T47D (cell line): ENCODE measurements at places on chromosomes 6 and 20.

GRCh38 chr6:44021589-44022295, 105.5 kb downstream of the MRPL14 start:
- DNase-seq: no peak

DNA sequence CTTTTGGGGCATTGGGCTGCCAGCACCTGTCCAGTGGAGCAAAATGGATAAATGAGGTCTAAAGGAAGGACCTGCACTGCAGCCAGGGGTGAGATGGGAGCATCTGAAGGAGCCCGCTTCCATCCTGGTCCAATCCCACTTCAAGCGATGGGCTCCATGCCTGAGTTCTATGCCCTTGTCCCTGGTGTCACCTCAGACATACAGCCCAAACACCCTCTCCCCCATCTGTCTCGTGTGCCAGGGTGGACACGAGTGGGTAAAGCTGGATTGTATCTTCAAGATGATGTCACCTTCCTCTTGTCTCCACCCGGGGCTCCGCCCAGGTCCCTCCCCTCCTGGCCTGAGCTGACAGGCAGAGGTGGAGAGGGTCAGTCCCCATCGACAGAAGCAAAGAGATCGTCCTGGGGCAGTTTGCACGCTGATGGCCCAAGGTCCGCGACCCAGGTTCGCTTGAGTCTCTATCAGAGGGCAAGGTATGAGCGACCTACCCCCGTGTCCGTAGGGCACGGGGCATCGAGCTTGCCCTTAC, 544 bp downstream of the SMIM29 start:
- no peak for DNase-seq

DNA sequence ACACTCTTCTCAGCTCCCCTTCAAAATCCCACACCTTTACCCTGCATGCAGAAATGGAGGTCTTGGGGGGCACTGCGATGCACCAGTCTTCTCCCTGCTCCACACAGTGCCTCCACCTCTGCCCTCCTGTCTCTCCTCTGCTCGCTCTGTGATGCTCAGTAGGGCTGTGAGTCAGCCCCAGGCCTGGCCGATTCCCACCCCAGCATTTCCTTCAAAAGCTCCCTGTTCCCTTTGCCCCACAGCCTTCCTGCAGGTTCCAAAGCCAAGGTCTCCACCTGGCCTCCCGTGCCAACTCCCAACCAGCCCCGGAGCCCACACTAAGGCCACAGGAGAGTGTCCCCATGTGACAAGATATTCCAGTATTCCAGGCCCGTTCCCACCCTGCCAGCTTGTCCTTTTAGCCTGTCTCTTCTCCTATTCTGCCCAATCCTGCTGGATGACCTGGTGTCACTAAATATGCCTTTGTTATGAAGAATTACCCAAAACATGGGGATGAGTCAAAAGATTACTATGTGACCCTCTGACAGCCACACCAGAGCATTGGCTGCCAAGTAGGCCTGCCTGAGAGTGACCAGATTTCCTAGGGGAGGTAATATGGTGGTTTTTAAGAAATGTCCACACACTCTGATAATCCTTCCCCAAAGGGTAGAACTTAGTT, 118.9 kb upstream of the NXT1 start:
- DNase-seq: no peak

GRCh38 chr20:47501116-47501481, 588 bp upstream of the NCOA3 start:
- DNase-seq: no peak

GRCh38 chr6:40312213-40313015, 274.8 kb downstream of the LRFN2 start:
- DNase-seq: no peak

- DNase-seq: no peak
Measured at GRCh38 chr20:6966721-6967120, 199.2 kb downstream of the BMP2 start.

DNA sequence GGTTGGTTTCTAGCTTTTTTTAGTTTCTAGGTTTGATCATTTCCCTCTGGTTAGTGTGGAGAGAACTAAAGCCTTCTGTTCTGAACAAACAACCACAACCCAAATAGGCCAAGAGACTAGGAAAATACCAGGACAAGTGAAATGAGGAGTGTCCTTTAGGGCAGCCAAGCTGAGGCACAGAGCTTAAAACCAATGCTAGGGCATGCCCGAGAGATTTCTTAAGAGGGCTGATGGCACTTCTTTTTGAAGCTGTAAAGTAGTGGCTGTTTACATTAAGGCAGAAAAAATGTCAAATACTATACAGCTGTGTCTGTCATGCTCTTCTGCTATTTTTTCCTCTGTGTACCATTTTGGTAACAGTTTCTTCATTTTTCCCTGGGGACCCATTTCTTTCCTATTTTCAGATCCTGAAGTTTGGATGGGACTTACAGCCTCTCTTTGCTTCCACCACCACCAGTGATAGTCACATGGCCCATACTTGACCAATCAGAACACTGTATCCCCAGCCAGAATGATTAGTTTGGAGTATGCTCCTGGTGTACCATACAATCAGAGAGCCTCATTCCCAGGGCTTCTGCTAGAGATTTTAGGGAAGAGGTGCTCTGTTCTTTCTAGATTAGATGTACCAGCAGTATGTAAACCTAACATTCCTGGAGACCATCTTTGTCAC, 154.4 kb downstream of the BMP2 start:
- no peak for DNase-seq

DNA sequence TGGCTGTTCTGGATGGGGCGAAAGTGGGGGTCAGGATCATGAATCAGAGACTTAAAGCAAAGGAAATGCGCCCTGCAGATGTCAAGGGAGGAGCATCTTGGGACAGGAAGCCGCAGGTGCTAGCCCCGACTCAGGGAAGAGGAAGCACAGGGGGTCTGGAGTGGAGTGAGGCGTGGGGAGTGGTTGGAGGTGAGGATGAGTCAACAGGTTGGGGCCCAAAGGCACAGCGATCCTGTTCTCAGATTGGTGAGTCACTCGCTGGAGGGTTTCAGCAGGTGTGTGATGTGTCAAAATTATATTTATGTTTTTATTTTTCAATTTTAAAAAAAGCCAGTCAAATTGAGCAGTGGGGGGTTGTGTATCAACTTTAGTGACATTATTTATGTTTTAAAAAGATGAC, 19.0 kb downstream of the PACSIN1 start:
- DNase-seq: no peak

- DNase-seq: no peak
Measured at GRCh38 chr20:54366669-54367344, 108.6 kb upstream of the DOK5 start.

- no peak for DNase-seq
Measured at GRCh38 chr6:46290421-46291274, 119.9 kb upstream of the ENPP5 start.

DNA sequence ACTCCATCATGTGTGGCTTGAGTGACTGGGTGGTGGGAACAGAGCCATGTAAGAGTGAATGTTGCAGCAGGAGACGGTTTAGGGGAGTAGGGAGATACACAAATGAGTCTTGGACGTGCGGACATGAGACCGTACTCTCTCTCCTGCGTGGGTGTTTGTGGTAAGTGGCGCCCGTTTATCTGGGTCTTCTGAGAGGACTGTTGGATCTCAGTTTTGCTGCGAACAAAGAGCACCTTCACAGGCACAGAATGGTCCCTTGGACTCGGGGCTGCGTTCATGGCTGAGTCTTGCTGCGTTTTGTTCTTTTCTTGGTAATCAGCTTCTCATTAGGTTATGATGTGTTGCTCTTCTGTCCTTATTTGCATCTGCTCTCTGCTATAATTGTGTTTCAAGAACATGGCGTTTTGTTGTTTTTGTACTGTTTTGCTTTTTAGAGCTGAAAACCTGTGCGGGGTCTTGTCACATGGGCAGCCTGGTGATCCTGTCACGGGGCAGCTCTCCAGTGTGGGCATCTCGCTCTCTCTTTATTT, 28.5 kb downstream of the STK35 start:
- DNase-seq: no peak

- DNase-seq: no peak
Measured at GRCh38 chr6:123042401-123042800, 46.4 kb downstream of the CLVS2 start.

DNA sequence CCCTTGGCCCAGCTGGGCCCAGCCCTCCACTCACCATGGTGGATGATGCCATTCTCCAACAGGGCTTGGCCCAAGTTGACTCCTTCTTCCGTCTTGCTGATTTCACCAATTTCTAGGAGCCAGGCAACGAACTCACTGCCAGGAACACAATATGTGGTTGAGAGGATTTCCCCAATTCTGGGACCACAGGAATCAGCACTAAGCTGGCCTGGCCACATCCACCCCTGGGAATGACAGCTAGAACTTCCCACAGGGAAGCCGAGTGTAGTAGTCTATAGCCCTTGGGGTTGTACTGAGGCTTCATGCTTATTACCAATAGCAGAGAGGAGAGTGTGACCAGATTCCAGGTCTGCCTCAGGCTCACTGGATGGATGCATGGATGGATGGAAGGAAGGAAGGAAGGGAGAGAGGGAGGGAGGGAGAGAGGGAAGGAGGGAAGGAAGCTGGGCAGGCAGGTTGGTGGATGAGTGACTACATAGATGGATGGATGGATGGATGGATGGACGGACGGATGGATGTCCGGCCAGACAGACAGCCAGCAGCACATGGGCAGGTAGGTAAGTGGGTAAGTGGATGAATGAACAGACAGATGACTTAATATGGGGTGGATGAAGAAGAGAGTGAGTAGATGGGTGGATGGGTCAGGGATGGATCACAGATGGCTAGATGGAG, 146.5 kb downstream of the PREX1 start:
- no peak for DNase-seq

DNA sequence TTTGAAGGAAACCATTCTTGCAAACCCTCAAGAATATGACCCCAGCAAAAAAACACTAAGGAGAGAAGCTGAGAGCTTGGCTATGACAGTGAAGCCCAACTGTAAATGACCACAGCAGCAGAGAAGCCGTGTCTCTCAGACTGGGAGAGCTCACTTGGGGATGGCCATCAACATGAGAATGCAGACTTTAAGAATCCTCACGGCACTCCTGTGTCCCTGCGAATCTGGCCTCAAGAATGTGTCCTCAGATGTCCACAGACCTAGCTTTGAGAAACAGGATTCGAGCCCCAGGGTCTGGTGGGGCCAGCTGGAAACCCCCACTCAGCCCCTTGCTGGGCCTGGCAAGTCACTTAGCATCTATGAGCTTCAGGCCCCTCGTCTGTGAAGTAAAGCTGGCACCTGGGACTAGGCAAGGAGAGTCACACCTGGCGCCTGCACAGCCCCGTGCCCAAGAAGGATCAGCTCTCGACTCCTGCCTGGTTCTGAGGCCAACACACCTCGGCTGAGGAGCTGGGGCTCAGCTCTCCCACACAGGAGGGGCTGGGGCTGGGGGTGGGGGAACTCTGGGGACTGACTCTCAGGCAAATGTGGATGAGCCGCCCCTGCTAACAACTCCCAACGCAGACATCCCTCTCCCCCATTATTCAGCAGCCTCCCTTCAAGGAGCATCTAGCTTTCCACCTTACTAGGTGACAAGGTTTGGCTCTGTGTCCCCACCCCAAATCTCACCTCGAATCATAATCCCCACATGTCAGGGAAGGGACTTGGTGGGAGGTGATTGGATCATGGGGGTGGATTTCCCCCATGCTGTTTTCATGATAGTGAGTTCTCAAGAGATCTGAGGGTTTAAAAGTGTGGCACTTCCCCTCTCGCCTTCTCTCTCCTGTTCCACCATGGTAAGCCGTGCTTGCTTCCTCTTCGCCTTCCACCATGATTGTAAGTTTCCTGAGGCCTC, 97.7 kb downstream of the GRM4 start:
- no peak for DNase-seq

- no peak for DNase-seq
Measured at GRCh38 chr6:16135066-16135465, 6.2 kb downstream of the MYLIP start.

DNA sequence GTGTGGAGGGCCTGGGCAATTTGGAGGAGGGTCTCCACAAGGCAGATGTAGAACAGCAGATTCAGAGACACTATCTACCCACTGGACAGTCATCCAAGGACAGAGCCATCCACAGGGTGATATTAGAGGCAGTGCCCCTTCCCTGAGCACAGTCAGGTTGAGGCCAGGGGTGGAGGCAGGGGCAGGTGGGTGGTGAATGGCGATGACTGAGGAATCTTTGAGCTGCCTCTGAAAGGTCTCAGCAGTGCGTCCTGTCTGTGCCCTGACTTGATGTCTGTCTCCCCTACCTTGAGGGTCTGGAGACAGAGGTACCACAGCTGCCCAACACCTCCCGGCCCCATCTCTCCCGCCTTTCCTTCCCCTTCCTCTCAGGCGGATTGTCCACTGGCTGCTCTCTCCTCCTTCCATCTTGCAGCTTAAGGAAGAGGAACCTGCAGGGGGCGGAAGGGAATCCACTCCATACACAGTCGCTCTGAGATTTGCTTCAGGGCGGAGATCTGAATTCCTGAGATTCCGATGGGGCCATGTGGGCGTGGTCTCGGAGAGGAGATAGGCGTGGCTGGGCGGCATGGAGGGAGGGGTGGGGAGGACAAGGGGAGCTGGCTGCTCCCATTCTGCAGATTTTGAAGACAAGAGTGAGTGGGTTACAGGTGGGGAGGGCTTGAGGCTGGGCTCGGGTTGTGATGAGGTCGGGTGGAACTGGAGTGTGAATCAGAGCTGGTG, 1.7 kb downstream of the MUCL3 start:
- DNase-seq: peak; percentile 96

- no peak for DNase-seq
Measured at GRCh38 chr6:36329798-36330291, 6.8 kb downstream of the BNIP5 start.

GRCh38 chr20:25042531-25043498, 15.1 kb downstream of the ACSS1 start:
- DNase-seq: no peak

- no peak for DNase-seq
Measured at GRCh38 chr20:9401371-9401770, 113.0 kb upstream of the LAMP5 start.

GRCh38 chr20:37406010-37406998, 60.4 kb downstream of the SRC start:
- DNase-seq: peak; percentile 86

GRCh38 chr20:7806831-7807230, 133.4 kb downstream of the HAO1 start:
- no peak for DNase-seq

- no peak for DNase-seq
Measured at GRCh38 chr6:167644412-167645132, 182.1 kb upstream of the AFDN start.

DNA sequence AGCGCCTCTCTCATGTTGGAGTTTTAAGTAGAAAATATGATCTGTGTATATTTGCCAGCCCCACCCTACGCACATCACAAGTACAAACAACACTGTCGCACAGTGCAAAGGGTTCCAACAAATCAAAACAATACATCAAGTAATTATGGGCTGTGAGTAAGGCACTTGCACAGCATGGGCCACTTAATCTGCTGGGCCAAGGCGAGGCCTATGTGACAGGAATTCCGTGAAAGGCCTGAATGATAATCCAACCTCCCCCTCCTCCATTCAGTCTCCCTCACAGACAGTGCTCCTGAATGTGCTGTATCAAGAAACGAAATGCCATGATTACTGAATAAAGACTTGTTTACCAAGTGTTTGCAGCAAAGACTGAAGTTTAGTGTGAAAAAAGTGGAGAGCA, 130.1 kb upstream of the SLC2A12 start:
- no peak for DNase-seq

DNA sequence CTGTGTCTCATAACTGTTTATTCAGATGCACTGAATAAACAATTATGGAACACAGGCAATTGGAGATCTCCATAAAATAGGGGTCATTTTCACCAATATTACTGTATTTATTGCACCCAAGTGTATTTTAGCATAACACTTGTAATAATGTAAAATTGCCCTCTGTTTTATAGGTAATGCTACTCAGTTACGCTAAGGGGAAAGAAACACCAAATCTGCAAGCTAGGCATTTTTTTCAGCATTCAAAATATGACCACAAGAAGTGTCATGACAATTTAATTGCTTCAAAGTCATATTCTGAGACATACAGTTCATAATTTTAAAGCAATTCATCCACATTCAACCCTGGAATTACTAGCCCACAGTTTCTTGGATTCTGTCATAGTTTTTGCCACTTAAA, 643.2 kb upstream of the NOX3 start:
- DNase-seq: no peak
